Heart right ventricle (tissue), 16 donors: ENCODE measurements at places on chromosomes 2 and 18. TPM values are rescaled to one million over a fixed set of nuclear protein-coding genes. Genes with fewer than 3 reads are reported as not detected.

NT5C1B gene
- total RNA-seq, result not detected

LAMA1 gene
- total RNA-seq, result 0.13 TPM

DSG4 gene
- not detected for total RNA-seq

TFPI gene
- 32.8 TPM for total RNA-seq

SALL3 gene
- total RNA-seq, result 0.31 TPM
